ENCODE measurements at places on chromosomes 12 and 14.

GRCh38 chr12:129564768-129565167 lies 339.1 kb downstream of the TMEM132D start:
- no peak for DNase-seq

GRCh38 chr14:94673071-94673470 lies 60.9 kb downstream of the SERPINA3 start:
- DNase-seq = no peak

- peak; percentile 25 for DNase-seq
Observed at GRCh38 chr14:95359994-95360826, 40.5 kb upstream of the CLMN start.

- no peak for DNase-seq
Observed at GRCh38 chr14:75310295-75311111, 31.9 kb downstream of the FOS start.

DNA sequence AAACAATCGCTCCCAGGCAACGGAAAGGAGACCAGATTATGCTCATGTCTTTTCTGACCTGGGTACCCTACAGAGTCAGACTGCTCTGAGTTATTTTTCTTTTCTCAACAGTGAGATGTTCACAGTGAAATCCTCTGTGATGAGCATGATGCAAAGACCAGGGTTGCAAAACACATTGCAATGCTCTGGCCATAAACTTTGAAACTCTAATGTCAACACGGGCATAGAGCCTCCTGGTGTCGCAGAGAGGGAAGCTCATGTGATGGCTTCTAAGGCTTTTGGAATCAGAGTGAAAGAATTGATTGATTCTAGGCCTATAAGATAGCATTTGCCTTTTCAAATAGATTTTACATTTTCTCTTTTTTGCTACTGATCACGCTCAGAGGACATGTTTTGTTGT lies 193.4 kb downstream of the RASSF9 start:
- DNase-seq = no peak

DNA sequence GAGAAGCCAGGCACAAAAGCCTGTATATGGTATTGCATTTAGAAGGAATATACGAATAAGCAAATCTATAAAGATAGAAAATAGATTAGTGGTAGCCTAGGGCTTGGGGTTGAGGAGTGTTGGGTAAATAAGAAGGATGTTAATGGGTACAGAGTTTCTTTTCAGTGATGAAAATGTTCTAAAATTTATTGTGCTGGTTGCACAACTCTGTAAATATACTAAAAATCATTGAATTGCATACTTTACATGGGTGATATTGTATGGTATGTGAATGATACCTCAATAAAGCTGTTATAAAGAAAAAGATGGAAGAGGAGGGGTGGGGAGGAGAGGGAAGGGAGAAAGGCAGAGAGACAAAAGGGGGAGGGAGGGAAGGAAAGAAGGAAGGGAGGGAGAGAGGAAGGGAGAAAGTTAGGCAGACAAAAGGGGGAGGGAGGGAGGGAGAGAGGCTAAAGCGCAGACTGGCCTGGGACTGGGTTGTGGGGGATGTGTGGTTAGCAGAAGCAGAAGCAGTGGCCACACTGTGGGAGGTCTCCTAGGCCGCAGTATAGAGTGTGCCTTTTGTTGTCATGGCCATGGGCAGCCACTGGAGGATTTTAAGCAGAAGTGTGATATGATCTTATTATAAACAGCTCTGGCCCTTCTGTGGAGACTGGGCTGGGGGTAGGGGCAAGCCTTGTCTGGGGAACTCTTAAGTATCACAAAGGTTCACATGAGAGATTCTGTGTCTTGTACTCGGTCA lies 73.6 kb upstream of the ELK3 start:
- DNase-seq = peak; percentile 25

- DNase-seq = no peak
Observed at GRCh38 chr14:65070471-65070976, 31.8 kb downstream of the MAX start.

GRCh38 chr12:69783365-69783764 lies 41.7 kb upstream of the MYRFL start:
- no peak for DNase-seq

GRCh38 chr14:79028281-79028680 lies 858.1 kb downstream of the NRXN3 start:
- no peak for DNase-seq

GRCh38 chr12:94435511-94435927 lies 24.1 kb downstream of the CEP83 start:
- DNase-seq = no peak

DNA sequence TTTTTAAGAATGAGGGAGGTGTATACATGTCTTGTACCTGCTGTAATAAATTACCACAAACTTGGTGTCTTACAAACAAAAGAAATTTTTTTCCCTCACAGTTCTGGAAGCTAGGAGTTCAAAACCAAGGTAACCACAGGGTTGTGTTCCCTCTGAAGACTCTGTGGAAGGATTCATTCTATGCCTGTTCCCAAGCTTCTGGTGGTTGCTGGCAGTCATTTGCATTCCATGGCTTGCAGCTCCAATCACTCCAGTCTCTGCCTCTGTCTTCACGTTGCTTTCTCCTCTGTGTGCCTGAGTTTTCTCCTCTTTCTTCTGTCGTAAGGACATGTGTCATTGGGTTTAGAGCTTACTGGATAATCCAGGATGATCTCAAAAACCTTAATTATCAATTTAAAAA lies 15.4 kb upstream of the ZNF641 start:
- DNase-seq = no peak
